Fibroblast of skin of left biceps (primary cell): ENCODE measurements at places on chromosomes 11 and 22.

GRCh38 chr11:64340671-64341335, 799 bp downstream of the CCDC88B start:
- DNase-seq, result no peak

DNA sequence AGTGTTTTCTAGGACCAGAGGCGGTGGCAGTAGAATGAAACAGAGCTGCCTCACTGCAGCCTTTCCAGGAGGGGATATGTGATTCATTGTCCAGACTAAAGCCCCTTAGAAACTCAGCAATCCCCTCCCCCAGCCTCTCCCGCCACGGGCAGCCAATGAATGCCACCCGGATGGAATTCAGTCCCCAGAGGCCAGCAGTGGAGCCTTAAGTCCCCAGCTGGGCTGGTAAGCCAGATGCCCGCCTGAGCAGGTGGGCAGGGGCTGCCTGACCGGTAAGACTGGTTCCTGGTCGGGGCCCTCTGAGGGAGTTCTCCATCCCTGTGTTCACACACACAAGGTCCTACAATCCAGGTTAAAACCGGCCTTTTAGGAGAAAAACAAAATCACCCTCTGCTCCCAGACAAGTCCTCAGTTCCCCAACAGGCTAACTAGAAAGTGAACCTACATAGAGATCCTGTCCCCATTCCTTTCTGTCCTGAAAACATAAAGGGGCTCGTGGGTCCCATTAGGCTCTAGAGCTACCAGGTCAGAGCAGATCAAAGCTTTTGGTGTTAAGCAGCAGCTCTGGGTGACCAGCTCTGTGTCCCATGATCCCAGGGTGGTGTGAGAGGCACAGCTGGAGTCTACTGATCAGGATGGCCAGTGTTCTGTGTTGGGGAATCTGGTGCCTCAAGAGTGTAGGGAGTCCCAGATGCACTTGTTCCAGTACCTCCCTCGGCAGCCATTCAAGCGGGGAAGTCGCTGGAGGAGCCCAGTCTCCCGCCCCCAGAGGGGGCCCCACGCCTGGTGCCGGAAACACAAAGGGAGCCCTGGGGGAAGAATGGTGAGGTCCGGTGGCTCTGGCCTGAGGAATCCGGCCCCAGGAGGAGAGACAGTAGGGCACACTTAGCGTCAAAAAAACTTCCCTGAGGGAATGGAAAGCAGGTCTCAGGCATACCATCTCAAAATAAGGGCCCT, 2.6 kb downstream of the PATZ1 start:
- DNase-seq, result no peak

DNA sequence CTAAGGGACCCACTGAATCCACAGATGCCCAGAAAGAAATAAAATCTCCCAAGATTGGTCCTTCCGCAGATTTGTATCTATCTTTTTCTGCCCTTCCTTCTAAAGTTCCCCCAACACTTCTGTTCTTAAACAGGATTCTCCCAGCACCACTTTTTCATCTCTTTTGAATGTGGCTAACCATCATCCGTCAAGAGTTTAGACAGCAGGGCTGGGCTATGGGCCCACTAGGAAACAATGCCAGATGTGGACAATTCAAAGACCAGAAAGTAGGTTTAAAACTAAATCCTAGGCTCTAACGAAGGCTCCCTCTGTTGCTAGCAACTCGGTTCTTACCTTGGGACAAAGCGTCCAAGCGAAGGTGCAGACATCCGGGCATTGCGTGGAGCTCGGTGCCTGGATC, 100.0 kb downstream of the AMBRA1 start:
- DNase-seq, result no peak

GRCh38 chr11:65573391-65574079, 1.2 kb downstream of the FAM89B start:
- no peak for DNase-seq

- DNase-seq, result no peak
Measured at GRCh38 chr11:35650006-35650405, 12.6 kb upstream of the TRIM44 start.

- DNase-seq, result peak; percentile 36
Measured at GRCh38 chr11:34379079-34379478, 21.3 kb upstream of the ABTB2 start.

DNA sequence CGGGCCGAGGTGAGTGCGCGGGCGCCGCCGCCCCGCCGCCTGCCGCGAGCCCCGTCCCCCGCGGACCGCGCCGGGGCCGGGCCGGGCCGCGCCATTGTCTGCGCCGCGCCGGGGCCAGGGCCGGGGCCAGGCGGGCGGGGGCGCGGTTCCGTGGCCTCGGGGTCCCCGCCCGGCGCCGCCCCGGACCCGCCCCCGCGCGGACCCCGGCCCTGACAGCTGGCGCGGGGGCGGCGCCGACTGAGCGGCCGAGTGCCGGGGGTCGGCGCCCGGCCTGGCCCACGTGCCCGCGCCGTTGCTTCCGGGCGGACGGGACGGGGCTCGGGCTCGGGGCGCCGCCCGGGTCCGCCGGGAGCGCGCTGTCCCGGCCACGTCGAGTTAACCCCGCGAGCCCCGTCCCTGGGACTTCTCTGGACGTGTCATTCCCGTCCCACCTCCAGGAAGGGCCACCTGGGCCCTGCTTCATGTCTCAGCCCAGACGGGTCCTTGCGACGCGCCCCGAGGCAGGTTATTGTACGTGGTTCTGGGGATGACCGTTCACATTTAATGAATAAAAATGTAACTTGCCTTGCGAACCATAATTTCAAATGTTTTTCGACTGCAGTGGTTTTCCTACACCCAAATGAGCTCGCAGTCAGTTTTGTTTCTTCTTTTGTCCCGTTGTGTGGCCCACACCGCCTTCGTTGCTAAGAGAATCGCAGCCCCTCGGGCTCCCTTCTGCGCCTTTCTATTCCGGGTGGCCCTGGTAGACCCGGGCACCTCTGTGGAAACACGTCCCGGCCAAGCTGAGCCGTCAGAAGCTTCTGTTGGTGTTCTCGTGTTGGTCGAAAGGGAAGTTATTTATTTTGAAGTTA, 562 bp downstream of the ZBED4 start:
- DNase-seq, result no peak

- DNase-seq, result no peak
Measured at GRCh38 chr22:38706901-38707195, 1.1 kb downstream of the GTPBP1 start.
